ENCODE measurements at places on chromosomes 3 and 15. TPM values are rescaled to one million over a fixed set of nuclear protein-coding genes. Genes with fewer than 3 reads are reported as not detected.

Gene PGBD4
- total RNA-seq, result 1.3 TPM

Gene FBXW12
- total RNA-seq, result not detected

Gene SPTSSB
- total RNA-seq, result not detected

Gene ITIH1
- not detected for total RNA-seq

GRCh38 chr15:55532944-55533343 is 24.9 kb upstream of the DNAAF4 start:
- no peaks in the 10 kb centered on the region for H3K27me3 ChIP-seq
- no peak for DNase-seq
- H3K4me1 ChIP-seq, result no peaks in the 10 kb centered on the region
- H3K27ac ChIP-seq, result no peak overlapping the region
- no peaks in the 10 kb centered on the region for H3K36me3 ChIP-seq

DNA sequence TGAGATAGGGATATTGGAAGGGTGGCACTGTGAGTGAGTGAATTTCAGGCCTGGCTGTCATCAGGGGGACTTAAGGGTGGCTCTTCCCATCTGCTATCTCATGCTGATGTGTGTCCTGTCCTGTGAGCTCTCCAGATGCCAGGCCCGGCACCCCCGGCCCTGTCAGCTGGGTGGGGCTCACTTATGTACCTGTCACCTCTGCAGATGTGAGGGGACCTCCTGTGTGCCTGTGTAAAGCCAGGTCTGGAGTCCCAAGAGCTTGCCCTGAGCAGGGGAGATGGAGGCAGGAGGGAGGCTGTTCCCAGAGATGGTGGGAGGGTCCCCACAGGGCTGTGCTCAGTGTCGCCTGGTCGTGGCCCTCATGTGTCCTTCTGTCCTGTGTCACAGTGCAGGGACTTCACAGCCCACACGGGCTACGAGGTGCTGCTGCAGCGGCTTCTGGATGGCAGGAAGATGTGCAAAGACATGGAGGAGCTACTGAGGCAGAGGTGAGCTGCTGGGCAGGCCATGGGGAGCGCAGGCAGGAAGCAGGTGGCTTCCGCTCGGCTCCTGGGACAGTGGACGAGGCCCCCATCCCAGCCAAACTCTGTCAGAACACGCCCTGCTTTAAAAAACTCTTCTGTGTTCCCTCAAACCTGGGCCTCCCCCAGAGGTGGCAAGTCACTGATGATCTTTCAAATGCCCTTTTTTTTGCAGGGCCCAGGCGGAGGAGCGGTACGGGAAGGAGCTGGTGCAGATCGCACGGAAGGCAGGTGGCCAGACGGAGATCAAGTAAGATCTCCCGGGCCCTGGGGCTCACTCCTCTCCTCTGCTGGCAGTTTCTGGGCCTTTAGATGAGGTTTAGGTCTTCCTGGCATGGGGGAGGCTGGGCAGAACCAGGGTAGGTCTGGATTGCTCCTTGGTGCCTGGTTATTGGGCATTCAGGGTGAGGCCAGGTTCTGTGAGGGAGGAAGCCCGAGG is 23.1 kb downstream of the PSTPIP1 start:
- no peak for DNase-seq
- H3K27ac ChIP-seq, result no peak overlapping the region
- H3K4me3 ChIP-seq, result no peak overlapping the region

DNA sequence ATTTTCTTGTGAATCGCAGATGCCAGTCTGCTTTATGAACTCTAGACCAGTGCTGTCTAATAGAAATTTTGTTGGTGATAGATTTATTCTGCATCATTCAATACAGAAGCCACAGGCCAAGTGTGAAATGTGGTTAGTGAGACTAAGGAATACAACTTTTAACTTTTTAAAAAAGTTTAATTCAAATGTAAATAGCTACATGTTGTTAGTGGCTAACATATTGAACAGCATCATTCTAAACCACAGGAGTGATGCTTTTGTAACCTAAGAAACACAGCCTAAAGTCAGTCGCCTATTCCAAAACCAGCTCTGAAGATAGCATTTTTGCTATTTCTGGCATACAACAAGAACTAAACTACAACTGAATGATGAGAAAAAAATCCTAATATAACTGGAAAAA is 164.8 kb upstream of the CBLB start:
- no peaks in the 10 kb centered on the region for H3K36me3 ChIP-seq
- H3K4me3 ChIP-seq, result no peak overlapping the region
- no peak overlapping the region for H3K27ac ChIP-seq
- H3K4me1 ChIP-seq, result no peaks in the 10 kb centered on the region
- no peaks in the 10 kb centered on the region for H3K27me3 ChIP-seq
- DNase-seq, result no peak

GRCh38 chr3:154139996-154140436 is 18.8 kb downstream of the ARHGEF26 start:
- H3K36me3 ChIP-seq, result no peaks in the 10 kb centered on the region
- no peaks in the 10 kb centered on the region for H3K27me3 ChIP-seq
- no peak for DNase-seq
- no peak overlapping the region for H3K4me3 ChIP-seq

- no peak for DNase-seq
- no peaks in the 10 kb centered on the region for H3K36me3 ChIP-seq
- H3K4me3 ChIP-seq, result no peak overlapping the region
- no peaks in the 10 kb centered on the region for H3K4me1 ChIP-seq
Measured at GRCh38 chr3:140842984-140843649, 98.5 kb upstream of the SLC25A36 start.

GRCh38 chr3:132573797-132574211 is 23.3 kb upstream of the ACKR4 start:
- peaks cover 11% of the 10 kb centered on the region for H3K36me3 ChIP-seq
- no peak overlapping the region for H3K27ac ChIP-seq
- no peaks in the 10 kb centered on the region for H3K4me1 ChIP-seq
- no peak overlapping the region for H3K4me3 ChIP-seq
- no peaks in the 10 kb centered on the region for H3K27me3 ChIP-seq
- no peak for DNase-seq

DNA sequence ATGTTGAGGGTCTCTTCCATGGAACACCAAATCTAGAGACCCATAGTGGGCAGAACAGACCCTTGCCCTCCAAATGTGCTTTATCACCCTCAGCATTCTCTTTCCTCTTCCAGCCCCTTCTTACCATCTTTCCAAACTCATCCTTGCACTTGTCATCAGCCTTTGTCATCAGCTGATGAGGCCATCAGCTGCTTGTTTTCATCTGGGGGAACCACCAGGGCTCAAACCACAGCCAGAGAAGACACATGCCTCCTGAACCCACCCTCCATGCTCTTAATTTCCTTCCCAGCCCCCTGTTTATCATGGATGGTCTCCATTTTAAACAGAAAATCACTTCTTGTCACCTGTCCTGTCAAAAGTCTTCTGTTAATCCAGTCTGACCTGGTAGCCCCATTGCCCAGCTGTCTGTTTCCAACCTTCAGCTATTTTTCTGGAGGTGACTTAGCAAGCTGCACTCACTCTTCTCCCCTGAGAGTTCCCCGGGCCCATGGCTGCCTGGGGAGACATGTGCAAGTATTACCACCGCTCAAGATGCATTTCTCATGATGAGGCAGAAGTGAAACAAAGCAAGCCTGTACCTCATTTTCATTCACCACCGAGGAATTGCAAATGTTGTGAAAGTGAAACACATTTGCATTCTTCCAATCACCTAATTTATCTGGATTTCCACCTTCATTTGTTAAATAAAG is 14.7 kb upstream of the SYNM start:
- no peak for DNase-seq

GRCh38 chr15:31974855-31975829 is 55.2 kb upstream of the CHRNA7 start:
- H3K4me3 ChIP-seq, result no peak overlapping the region
- no peaks in the 10 kb centered on the region for H3K27me3 ChIP-seq
- peak; percentile 71 for DNase-seq
- H3K36me3 ChIP-seq, result no peaks in the 10 kb centered on the region

- DNase-seq, result no peak
- H3K4me1 ChIP-seq, result peaks cover 5% of the 10 kb centered on the region
- H3K27ac ChIP-seq, result no peak overlapping the region
- no peaks in the 10 kb centered on the region for H3K36me3 ChIP-seq
Measured at GRCh38 chr15:69400850-69401249, 13.3 kb upstream of the KIF23 start.

DNA sequence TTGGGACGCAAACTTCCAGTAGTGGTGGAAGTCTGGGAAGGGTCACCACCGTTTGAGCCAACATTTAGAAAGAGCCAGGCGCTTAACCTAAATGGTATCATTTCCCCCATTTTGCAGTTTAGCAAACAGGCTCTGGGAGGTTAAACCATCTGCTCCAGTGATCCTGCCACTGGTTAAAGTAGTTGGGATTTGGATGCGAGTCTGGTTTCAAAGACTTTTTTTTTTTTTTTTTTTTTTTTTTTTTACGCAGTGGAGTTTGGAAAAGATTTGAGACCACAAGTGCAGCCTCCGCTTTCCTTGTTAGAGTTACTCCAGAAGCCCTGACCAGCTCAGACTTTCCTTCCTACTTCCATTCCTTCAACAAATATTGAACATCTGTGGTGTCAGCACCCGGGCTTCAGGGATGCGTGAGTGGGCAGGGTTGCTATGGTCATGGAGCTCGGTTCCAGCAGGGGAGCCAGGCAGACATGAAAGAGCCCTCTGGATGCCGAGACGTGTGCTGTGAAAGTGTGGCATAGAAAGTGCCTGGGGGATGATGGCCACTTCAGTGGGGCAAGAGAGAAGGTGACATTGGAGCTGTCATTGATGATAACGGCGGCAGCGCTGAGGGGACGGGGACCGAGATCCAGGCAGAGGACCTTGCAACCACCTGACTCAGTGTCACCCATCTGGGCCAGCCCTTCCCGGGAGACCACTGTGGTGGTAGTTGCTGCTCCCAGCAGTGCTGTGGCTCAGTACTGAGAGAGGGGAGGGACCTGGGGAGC is 1.1 kb upstream of the RNU6-1 start:
- peak; percentile 55 for DNase-seq
- peak overlapping the region; percentile 55 for H3K4me3 ChIP-seq
- no peaks in the 10 kb centered on the region for H3K36me3 ChIP-seq
- peak overlapping the region; percentile 100 for H3K27ac ChIP-seq
- no peaks in the 10 kb centered on the region for H3K27me3 ChIP-seq

DNA sequence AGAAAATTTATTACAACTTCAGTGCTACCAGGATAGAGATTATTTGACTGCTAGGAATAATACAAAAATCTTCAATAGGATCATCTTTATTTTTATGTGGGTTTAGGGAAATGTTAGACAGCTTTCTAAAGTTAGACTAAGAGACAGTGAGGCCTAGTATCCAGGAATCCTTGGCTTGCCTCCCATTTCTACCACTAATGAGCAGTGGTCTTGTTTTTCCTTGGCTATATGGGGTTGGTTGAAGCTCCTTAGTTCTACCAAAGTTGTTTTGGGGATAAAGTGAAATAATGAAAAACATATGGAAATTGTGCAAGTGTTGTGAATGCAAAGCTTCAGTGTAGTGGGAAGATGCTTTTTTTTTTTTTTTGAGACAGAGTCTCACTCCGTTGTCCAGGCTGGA is 16.8 kb downstream of the AP4E1 start:
- DNase-seq, result no peak
- H3K27me3 ChIP-seq, result no peaks in the 10 kb centered on the region
- no peak overlapping the region for H3K27ac ChIP-seq
- no peaks in the 10 kb centered on the region for H3K4me1 ChIP-seq
- H3K4me3 ChIP-seq, result no peak overlapping the region

GRCh38 chr3:14914779-14915117 is 32.6 kb upstream of the NR2C2 start:
- no peak for DNase-seq
- H3K36me3 ChIP-seq, result no peaks in the 10 kb centered on the region
- no peak overlapping the region for H3K4me3 ChIP-seq
- no peaks in the 10 kb centered on the region for H3K27me3 ChIP-seq

DNA sequence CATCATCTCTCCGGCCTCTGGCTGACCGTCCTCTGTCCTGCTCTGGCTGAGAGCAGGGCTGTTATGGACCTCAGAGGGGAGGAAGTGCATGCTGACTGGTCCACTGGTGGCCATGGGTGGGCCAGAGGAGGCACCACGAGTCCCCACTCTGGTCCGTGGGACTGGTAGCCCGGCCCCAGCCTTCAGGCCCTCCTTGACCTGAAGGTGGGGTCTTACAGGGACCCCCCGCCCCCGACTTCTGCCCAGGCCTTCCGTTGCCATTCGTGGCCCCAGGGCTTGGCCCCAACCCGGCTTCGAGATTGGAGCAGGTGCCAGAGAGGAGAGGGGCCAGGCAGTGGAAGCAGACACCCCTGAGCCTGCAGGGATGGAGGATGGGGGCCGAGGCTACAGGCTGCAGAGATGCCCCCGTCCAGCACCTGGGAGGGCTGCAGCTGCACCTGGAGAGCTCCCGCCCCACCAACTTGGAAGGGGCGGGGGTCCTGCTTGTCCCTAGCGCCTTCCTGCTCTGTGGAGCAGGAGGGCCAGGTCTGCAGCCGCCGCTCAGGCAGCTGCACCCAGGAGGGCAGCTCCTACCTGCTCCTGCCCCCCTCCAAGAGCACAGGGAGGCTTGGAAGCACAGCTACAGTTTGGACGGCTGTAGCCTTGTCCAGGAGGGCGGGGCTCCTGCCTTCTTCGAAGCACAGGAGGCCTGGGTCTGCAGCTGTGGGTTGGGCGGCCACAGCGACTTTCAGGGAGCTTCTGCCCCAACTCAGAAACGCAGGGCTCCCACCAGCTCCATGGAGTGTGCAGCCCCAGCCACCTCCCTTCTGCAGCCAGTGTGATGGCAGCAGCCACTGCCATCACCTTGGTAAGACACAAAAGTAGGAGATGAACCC is 142.5 kb downstream of the KLF13 start:
- no peak for DNase-seq
- no peak overlapping the region for H3K4me3 ChIP-seq
- peaks cover 17% of the 10 kb centered on the region for H3K4me1 ChIP-seq

DNA sequence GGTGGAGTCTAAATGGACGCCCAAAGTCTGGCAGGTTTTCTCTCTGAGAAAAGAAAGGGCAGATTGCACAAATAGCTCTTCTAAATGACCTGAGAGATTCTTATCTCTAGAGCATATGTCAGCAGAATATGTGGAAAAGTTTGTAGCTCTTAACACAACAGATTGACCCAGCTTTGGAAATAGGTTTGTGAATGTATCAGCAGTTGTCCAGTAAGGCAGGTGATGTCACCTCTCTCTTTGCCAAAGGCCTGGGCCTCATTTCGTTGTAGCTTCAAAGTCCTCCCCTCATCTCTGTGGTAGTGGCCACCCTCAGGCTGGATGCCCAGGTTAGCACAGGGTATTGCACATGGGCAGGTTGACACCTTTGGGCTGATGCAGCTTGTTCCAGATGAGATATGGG is 36.0 kb downstream of the PDIA5 start:
- no peaks in the 10 kb centered on the region for H3K27me3 ChIP-seq
- no peak overlapping the region for H3K27ac ChIP-seq
- H3K4me3 ChIP-seq, result no peak overlapping the region
- peaks cover 16% of the 10 kb centered on the region for H3K36me3 ChIP-seq
- peaks cover 34% of the 10 kb centered on the region for H3K4me1 ChIP-seq

DNA sequence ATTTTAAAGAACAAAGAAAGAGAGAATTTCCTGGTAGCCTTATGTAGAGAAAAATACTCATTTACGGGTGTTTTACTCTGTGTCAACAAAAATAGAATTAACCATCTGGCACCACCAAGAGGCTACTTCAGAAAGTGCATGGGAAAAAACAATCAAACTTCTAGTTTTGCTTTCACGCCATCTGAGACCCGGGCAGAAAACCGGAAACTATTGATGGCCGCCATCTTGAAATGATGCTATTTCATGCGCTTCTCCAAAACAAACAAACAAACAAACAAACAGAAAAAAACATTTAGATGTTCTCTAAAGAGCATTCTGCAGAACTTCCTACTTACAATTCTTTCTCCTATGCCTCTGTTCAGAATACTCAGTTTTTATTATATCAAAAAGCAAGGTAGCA is 49.4 kb upstream of the SYNPR start:
- no peak overlapping the region for H3K4me3 ChIP-seq
- no peaks in the 10 kb centered on the region for H3K36me3 ChIP-seq
- peak; percentile 15 for DNase-seq
- H3K27ac ChIP-seq, result no peak overlapping the region
- peaks cover 4% of the 10 kb centered on the region for H3K4me1 ChIP-seq

All from thyroid gland (tissue), 4 donors.